ENCODE measurements at places on chromosomes 1 and 21.

DNA sequence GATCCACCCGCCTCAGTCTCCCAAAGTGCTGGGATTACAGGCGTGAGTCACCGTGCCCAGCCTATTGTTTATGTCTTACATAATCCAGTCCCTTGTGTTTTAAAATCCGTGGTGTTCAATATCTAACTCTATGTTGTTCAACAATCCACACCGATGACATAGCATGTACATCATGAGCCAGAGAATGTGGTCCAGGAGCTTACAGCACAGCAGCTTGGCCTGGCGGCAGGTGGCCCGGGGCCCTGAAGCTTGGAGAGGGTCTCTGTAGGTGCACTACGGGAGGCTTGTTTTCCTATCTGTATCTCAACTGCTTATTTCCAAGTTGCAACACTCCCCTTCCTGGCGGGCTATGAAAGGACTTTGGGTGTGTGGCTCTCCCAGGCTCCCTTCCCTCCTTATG, 138.4 kb downstream of the ADSS2 start:
- DNase-seq = no peak

DNA sequence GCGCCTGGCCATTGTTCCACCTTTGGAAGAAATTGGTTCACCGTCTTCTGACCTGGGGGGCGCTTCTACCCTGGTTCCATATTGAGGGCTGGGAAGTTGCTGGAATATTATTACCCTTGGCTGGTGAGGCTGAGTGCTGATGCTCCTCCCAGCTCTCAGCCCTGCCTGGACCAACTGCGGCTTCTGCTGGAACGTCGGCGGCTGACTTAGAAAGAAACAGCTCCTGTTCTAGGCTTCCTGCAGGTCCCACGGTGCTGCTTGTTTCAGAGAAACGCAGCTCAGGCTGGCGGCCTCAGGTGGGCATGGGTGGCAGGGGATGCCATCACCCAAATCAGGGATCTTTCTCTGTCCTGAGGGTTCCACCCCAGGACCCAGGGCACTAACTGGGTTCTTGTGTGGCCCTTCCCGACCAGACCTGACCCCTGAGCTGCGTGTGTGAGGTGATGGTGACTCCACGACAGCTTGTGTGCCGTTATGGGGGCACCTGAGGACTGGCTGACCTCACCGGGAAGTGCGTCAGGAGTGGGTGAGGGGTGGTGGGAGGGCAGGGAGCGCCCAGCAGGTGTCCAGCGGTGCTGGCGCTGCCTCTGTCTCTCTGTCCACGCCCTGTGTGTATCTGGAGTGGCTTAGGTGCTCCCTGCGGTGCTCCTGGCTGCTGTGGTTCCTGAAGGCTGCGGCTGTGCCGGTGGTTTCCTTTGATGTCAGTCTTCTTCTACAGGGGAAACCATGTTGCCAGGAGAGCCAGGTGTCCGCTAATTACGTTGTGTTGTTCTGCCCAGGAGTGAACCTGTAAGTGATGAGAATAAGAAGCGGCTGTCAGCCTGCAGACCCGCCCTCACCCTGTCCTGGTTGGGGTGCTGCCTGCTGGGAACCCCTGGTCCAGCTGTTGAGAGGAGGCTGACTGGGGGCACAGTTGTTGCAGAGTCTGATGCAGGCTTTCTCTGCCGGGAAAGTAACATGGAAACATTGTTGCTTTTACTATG, 8.9 kb downstream of the SKI start:
- DNase-seq = no peak

DNA sequence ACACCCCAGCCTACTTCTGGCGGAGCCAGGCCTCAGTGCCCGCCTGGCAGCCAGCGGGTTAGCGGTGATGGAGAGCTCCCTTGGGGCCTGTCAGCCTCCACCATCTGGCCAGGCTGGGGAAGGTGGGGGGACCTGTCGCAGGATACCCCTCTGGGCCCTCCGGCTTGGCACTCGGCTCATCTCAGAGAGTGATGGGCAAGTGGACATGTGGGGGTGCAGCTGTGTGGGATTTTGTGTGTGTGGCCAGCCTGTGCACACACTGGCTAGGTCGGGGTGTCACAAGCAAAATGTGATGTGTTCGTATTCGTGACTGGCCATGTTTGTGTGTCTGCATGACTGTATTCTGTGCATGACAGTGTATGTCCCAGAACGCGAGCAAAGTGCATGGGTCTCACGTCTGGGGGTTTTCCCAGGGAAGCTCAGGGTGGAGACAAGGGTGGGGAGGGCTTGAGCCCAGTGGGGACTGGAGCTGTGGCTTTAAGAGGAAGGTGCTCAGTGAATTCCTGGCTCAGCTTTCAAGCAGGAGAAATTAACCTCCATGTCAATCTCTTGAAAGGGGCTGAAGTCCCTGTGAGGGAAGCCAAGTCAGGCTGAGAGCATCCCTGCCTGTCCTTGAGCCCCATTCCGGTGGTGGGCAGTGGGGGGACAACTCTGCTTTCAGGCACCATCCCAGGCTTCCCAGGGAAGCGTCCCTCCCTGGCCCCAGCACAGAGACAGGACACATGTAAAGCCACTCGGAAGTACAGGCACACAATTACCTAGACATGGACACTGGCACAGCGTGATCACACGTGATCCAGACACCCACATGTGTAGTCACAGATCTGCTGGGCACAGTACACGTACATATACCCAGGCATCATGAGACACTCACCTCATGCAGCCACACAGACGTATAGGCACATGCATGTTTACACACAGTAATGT, 21.1 kb upstream of the ADGRB2 start:
- no peak for DNase-seq

GRCh38 chr1:157301477-157302198, 163.4 kb upstream of the ETV3 start:
- DNase-seq = no peak

DNA sequence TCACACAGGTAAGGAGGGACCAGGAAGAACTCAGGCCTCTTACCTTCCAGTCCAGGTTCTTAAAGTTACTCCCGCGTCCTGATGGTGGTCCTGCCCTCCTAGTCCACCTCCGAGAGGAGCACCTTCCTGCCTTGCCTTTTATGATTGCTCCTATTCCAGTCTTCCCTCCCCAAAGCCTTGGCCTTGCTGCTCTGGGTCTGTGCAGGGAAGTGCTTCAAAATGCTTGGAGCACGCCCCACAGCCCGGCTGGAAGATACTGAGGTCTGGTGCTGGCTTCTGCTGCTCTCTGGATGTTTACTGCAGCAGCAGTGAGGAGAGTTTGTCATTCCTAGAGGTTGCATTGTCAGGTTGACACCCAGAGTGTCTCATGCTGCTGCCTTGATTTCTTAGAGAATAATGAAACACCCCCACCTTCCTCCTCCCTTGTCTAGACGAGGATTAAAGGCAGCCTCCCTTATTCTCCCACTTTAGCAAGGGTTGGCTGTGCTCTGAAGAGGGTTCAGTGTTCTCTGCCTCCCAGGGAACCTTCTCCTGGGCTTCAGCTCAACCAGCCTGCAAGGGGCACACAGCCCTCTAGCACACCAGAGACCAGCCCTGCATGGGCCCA, 142.2 kb upstream of the CACNA1E start:
- peak; percentile 27 for DNase-seq

- no peak for DNase-seq
Measured at GRCh38 chr1:188778578-188778977, 1699.1 kb downstream of the BRINP3 start.

DNA sequence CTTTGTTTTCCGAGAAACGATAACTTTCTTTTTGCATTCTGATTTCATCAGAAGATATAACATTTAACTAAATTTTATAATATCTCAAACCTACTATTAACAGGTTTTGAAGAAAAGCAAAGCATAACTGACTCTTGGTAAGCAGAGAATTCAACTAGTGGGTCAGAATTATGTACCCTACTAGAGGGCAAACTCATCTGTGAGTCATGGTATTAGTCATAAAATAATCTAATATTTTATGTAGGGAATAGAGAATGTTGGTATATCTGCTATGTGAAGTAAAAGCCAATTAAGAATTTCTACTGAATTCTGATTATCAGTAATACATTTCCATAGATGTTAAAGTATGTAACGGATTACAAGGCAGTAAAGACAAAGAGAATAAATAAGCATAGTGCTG, 56.8 kb downstream of the USP1 start:
- DNase-seq = no peak

DNA sequence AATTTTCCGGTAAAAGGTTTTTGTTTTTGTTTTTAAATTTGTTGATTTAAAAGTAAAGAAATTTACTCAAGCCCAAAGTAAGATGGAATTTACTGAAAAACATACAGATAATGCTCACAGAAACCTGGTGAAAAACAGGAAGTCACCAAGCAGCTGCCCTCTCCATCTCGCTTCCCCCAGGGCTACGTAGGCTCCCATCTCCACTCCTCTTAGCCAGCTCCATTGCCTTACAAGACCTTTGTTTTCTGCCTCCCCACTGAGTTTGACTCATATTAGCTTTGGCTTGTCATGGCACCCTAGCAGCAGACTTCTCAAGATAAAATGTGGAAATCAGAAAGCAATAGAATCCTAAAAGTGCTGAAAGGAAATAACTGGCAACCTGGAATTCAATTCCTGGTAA, 57.9 kb downstream of the PHTF1 start:
- no peak for DNase-seq

DNA sequence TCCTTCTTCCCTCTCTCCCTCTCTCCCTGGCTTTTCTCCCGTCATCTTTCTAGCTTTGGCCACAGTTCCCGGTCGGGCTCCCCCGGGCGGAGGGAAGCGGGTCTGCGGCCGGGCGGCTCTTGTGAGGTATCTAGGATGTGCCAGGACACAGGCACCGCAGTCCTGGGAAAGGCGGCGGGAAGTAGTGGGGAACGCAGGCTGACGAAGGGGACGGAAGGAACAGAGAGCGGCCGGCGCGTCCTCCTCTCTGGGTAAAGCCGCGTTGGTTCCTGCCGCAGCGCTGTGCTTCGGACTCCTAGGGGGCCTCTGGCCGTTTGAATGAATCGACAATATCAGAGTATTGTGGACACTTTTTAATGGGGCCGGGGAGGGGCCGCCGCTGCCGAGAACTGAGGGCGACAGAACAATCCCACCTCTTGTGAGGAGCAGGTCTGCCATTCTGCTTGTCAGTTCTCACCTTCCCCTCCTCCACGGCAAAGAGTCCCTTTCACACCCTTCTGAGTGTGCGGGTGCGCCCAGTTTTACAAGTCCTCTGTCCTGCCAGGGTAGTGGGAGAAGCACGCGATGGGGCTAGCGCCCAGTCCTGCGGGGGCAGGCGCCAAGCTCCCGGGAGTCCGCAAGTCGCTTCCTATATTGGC, 1.2 kb upstream of the LHX9 start:
- DNase-seq = no peak

DNA sequence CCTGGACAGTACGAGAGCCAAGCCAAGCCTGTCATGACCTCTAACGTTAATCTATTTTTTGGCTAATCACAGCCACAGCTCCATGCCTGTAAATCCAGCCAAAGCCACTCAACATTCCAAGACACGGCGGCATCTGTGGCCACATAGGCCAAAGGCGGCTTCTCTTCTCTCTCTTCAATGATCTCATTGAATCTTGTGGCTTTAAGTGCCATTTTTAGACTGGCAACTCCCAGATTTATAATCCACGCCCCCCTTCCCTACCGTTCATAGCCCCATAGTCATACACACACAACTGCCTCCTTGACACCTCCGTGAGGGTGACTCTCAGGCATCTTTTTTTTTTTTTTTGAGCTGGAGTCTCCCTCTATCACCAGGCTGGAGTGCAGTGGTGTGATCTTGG, 5.7 kb upstream of the SELENON start:
- no peak for DNase-seq

- no peak for DNase-seq
Measured at GRCh38 chr1:111980686-111981085, 8.8 kb downstream of the KCND3 start.

DNA sequence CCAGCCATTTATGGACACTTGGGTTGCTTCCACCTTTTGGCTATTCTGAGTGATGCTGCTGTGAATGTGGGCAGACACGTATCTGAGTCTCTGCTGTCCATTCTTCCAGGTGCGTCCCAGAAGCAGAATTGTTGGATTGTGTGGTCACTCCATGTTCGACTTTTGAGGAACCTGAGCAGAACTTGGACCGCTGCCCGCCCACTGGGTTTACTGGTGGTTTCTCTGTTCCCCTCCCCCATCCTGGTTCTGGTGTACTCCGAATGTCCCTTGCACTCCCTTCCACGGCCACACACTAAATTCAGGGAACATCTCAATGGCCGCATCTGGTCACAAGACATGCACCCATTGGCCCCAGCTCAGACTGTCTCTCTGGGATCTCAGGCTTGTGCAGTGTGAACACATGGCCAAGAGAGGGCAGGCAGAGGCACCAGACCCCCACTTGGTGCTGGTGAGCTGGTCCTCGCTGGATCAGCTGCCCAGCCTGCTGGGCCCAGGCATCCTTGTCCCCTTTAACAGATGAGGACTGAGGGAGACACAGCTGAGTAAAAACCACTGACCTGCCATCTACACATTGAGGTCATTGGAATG, 565.1 kb downstream of the NPHP4 start:
- no peak for DNase-seq

- DNase-seq = no peak
Measured at GRCh38 chr1:109840011-109840629, 70.5 kb upstream of the CSF1 start.

GRCh38 chr1:30834253-30834652, 74.3 kb downstream of the SDC3 start:
- DNase-seq = no peak

DNA sequence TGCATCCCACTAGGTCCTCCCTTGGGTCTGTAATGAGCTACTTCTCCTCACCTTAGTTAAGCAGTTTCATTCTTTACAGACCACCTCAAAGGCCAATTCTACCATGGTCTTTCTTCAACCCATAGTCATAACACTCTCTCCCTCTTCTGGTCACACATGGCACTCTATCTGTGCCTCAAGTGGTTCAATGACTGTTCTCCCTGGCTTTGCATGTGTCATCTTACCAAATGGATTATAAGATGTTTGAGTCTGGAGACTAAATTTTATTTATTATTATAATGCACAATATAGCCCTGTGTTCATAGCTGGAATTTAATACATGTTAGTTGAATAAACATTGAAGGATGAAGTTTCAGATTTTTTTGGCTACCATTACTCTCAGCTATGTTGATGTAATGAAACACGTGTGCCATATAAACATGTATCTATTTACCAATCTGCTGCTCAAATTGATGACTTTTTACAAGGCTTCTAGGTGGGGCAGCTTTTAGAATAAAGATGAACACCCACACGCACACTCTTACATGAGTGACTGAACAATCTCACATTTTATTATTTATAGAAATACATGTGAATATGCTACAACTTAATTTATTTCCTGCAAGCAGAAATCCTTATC, 102.1 kb downstream of the RUNX1 start:
- no peak for DNase-seq

GRCh38 chr1:199463521-199464127, 563.9 kb upstream of the NR5A2 start:
- DNase-seq = peak; percentile 1

- DNase-seq = no peak
Measured at GRCh38 chr1:115364780-115365155, 26.7 kb upstream of the NGF start.

DNA sequence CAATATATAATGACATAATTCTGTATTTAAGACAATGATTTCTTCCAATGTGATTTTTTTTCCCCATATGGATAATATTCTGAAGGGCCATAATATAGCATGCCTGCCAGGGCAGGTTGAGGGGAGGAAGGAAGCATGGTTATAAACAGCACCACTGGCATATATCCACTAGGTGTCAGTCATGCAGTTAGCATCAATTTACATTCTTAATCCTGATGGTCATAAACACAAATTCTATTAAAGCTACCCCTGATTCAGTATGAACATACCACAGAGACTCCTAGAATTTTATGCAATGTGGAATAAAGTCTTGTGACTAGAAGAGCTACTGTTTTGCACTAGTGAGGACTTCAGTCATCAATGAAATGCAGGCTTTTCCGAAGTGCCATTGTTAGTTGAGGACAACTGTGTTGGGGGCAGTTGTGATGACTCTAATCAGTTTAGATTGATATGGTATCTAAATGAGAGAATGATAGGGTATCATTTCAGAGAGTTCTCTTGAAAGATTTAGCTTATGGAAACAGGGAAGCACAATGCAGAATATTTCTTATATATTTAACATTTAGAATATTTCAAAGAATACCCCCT, 342.7 kb upstream of the NR5A2 start:
- peak; percentile 69 for DNase-seq

Measured in head of caudate nucleus (tissue), 42 donors.